ENCODE measurements at places on chromosomes 11 and 22.

DNA sequence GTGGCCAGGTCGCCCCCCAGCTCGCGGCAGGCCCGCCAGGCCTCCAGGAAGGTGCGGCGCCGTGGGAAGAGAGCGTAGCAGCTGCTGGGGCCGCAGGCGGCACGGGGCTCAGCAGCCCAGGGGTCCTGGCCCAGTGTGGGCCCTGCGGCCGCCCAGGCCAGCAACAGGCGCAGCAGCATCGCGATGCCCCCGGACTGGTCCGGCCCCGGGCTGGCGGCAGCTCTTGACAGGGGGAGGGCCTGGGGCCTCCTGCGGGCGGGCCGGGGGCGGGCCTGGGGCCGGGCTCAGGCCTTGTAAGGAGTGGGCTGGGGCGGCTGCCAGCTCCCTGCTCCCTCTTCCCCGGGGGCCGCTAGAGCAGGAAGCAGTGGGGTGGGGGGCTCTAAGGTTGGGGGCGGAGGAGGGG is at the start of gene CD248:
CD248 (minus strand) TSS at position 196 of the 403 bp plus-strand sequence; CDS start at position 179, 17 bp downstream.
- no peak for DNase-seq

- no peak for DNase-seq
Measured at GRCh38 chr11:47415949-47416472, 7.6 kb downstream of the SLC39A13 start.

- DNase-seq = no peak
Measured at GRCh38 chr22:39731881-39732555, 161.5 kb downstream of the CACNA1I start.

DNA sequence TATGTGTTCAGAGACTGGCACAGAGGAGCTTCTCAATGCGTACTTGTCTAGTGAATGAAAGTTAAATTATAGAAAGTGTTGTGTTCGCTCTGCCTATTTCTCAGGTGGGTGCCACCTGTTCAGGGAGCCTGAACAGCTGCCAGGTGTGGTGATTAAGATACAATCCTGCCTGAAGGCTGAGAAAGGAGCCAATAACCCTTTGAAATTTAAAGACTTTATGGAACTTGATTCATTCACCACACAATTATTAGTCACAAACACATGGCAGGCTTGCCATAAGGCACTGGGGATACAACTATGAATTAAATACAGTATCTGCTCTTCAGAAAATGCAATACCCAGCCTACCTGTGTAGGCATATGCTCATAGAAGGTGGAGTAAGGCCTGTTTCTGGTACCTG is 92.9 kb upstream of the AMOTL1 start:
- no peak for DNase-seq

DNA sequence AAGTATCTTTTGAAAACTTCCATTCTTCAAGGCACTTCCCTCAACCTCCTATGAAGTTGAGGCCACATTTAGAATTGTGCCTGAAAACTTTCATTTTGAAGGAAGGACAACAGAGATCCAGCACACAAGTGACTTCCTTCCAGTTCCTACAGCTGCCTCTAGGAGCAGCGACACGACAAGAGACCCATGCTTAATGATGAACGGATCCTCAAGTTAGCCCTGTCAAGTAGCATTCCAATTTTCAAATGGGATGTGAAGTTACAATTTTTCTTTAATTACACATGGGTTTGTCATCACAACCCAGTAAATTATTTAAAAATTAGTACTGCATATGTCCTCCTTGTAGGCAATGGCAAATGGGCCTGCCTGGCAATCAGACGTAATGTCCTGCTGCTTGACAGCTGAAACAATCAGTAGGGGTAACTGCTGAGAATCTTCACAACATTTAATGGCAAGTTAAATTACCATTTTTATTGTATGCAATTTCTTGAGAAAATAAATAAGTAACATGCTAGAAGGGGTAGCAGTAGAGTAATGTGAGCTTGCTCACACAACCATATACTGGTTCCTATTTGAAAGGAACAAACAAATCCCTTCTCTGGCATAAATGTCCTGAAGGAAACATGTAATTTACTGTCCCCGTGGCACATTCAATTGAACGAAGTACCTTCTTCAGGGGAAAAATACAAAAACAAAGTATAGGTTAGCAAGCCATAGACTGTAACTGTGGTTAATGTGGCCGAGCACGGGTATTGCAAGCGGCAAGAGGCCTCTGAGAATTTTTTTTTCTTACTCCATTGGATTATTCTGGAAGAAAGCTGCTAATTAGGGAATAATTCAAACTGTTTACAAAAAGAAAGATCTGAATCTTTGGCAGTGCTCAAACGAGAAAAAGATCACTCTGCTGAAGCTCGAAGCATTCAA is 288.3 kb downstream of the CADM1 start:
- no peak for DNase-seq

- no peak for DNase-seq
Measured at GRCh38 chr22:31244046-31244942, 32.2 kb downstream of the LIMK2 start.

- no peak for DNase-seq
Measured at GRCh38 chr11:14417617-14418374, 58.8 kb upstream of the RRAS2 start.

GRCh38 chr11:59207988-59208451 is 4.7 kb downstream of the MPEG1 start:
- DNase-seq = peak; percentile 21

- no peak for DNase-seq
Measured at GRCh38 chr22:48925450-48925849, 902.2 kb downstream of the BRD1 start.
